Bronchial epithelial cell (primary cell): ENCODE measurements at places on chromosomes 1 and 21. TPM values are rescaled to one million over a fixed set of nuclear protein-coding genes. Genes with fewer than 3 reads are reported as not detected.
A peak's percentile ranks its signal among the peaks of the same experiment; 100 is the strongest.

DNA sequence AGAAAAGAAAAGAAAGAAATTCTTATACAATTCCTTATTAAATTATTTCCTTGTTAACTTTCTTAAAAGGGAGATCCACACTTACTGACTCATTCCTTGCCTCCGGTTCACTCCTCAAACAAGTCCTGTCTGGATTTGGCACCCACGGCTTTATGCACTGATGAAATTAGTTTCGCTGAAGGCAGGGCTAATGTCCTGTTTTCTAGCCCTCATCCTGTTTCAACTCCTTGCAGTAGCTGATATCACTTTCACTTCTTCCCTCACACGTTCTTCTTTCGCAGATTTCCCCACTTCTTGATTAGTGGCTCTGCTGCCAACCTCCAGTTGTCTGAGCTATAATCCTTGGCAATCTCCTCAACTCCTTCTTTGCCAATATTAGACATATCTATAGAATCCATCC lies 215.2 kb downstream of the URB2 start:
- DNase-seq, result peak; percentile 92

GPR25 gene
- total RNA-seq, result not detected in 2 replicates

PAFAH2 gene
- 11.3 and 20.7 TPM in 2 replicates for total RNA-seq

CRYAA gene
- total RNA-seq, result not detected in 2 replicates
